ENCODE measurements at places on chromosomes 5 and 9. TPM values are rescaled to one million over a fixed set of nuclear protein-coding genes. Genes with fewer than 3 reads are reported as not detected.

GRCh38 chr9:112174965-112175795 lies at the start of gene SUSD1:
Gene SUSD1, minus strand, starts transcription at chr9:112175297. Its CDS starts 62 bp downstream, at chr9:112175235.
- peak; percentile 50 for ATAC-seq

GRCh38 chr9:114098021-114098935 lies 814 bp downstream of the KIF12 start:
- ATAC-seq, result no peak

DNA sequence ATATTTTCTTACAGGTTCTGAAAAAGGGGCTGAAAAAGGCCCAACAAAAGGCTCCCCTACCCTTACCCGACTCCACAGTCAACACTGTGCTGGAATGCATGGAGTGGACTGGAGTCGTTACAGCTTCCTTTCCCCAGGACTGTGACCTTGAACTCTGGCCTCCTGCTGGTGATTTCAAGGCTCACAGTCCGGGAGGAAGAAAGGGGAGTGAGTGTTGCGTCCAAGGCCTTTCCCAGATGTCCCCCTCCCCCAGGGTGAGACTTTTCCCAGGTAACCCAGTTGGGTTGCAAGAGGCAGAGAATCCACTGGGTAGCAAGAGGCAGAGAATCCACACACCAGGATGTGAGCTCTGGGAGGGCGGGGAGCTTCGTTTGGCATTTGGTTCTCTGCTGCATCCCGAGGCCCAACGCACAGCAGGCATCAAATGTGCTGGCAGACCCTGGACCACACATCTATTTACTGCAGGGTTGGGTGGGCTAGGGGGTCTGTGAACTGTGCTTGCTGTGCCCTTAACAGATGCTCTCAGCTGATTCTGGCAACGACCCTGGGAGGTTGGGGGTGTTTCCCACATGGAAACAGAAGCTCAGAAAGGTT lies 37.5 kb downstream of the FABP6 start:
- ATAC-seq, result no peak

- no peak for ATAC-seq
Measured at GRCh38 chr9:109016132-109016531, 2.8 kb upstream of the CTNNAL1 start.

DNA sequence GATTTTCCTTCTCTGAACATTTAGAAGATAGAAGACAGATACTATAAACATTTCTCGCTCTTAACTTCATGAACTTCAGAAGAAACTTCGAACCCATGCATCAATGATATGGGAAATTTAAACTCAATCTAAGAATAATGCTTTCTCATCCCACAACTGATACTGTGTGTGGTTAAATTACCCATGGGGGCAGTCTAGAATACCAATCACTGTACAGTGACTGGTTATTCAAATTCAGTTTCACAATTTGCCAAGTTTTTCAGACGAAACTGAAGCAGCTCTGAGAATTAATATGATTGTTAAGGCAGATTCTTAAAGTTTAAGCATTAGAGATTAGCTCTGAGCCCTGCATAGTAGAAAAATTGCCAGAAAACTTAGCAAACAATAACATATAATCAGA lies 431.0 kb downstream of the SH3GL2 start:
- ATAC-seq, result no peak

GRCh38 chr5:31982027-31982426 lies 192.1 kb downstream of the GOLPH3 start:
- ATAC-seq, result no peak

- ATAC-seq, result peak; percentile 58
Measured at GRCh38 chr5:150034662-150035061, 34.1 kb downstream of the HMGXB3 start.

DNA sequence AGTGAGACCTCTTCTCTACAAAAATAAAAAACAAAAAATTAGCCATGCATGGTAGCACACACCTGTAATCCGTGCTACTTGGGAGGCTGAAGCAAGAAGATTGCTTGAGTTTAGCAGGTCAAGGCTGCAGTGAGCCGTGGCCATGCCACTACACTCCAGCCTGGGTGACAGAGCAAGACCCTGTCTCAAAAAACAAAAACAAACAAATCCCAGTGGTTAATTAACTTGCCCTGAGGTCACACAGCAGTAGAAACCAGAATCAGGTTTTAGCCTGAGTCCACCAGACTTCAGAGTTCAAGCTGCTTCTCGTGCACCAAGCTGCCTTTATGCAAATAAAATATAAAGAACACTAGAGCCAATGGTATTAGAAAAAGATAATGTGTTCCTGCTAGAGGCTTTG lies 169.7 kb downstream of the GOLPH3 start:
- no peak for ATAC-seq

GRCh38 chr5:68345171-68345570 lies 129.6 kb downstream of the PIK3R1 start:
- ATAC-seq, result no peak

DNA sequence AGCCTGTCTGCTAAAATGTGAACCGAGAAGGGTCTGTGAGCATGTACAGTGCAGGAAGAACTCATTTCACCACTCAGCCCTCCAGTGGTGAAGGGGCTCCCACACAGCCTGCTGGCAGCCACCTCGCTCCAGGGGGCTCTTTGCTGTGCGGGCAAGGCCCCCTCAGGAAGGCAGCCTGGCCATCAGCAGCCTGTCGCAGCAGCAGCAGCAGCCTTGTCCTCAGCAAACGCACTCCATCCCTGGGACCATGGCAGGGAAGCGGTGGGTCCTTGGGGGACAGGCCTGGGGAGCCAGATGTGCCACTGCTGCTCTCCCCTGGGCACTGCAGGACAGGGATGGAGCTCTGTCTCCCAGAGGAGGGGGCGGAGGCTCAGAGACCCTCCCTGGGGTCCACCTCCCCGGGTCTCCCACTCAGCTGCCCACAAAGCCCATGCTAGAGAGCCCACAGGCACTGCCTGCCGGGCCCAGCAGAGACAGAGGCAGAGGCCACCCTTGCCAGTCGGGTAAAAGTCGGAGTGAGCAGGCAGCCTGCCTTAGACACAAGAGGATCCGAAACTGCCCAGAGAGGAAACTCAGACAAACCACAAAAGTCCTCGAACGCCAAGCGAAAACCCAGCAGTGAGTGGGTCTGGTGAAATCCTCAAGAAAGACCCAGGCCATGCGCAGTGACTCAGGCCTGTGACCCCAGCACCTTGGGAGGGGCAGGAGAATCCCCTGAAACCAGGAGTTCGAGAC lies 8.0 kb downstream of the BRD3 start:
- no peak for ATAC-seq

- ATAC-seq, result no peak
Measured at GRCh38 chr5:139108063-139108824, 89.9 kb downstream of the SIL1 start.

- ATAC-seq, result no peak
Measured at GRCh38 chr5:122870219-122870856, 24.9 kb downstream of the SNX24 start.

- ATAC-seq, result no peak
Measured at GRCh38 chr9:82404881-82405280, 416.3 kb downstream of the SPATA31D1 start.

DNA sequence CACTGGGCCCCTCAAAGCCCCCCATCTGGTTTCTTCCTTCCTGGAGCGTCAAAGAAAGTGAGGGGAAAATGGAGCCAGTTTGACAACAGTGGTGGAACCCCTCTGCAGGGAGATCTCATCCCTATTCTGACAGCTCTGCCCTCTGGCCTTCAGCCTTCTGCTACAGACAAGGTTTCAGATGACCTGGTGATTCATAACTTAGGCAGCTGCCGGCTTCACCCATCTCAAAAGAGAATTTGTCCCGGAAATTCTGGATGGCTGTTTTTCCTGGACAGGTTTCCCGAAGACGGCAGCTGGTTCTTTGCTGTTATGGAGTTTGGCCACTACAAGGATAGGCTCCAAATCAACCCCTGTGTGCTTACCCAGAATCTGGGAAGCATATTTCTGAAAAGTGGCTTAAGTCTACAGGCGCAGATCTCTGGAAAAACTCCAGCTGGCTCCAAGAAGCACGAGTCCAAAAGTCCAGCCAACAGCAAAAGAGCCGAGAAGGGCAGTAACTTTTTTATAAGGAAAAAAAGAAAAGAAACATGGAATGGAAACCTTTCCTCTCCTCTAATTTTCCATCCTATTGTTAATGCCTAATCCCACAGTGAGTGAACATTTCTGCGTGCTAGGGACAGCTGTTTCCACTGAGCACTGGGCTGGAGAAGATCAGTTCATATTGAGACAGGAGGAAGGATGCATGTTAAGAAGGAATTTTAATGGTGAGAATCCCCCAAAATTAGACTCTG lies 54.5 kb downstream of the ZNF366 start:
- peak; percentile 87 for ATAC-seq

GRCh38 chr5:83718195-83718825 lies 2.3 kb downstream of the HAPLN1 start:
- no peak for ATAC-seq

DNA sequence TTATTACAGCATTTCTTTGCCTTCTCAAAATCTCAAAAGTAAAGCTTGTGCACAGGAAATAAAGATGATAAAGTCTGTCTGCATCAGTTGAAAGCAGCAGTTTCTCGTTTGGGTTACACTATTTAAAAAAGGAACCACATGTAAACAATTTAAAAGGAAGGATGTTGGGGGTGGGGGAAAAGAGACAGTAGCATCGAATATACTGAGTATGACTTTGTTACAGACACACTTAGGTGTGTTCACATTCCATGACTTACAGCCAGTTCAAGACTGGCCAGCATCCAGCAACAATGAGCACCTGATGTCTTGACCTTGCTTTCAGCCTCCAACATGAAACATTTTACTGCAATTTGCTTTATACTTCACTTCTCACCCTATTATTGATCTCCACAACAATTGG lies 8.7 kb downstream of the GAPT start:
- no peak for ATAC-seq

DNA sequence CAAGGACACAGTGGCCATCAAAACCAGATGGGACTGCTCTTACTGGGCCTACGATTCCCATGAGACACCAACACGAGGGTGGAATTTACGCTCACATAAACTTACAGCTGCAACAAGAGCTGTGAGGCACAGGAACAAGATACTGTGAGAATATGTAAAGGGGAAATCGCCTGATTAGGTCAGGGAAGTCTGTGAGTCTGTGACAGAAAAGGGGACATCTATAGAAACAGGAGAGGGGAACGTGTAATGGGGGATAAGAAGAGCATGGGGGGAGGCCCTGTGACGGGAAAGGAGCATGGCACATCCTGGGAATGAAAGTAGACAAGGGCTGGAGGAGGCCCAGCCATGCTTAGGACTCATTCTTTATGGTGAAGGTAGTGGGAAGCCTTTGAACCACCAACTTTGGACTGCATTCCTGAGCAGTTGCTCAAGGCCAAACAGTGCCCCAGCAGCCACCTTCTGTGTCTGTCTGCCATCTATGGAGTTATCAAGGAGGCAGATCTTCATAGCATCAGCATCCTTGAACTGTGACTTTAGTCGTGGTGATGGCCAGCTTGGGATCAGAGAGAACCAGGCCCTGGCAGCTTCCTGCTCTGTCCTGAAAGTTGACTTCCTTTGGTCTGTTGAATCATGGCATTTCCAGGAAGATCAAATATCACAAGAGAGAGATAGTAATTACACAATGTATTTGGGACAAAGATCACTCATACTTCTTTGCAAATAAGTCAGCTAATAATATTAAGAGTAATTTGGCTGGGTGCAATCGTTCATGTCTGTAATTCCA lies 87.9 kb upstream of the FAM169A start:
- ATAC-seq, result no peak

DNA sequence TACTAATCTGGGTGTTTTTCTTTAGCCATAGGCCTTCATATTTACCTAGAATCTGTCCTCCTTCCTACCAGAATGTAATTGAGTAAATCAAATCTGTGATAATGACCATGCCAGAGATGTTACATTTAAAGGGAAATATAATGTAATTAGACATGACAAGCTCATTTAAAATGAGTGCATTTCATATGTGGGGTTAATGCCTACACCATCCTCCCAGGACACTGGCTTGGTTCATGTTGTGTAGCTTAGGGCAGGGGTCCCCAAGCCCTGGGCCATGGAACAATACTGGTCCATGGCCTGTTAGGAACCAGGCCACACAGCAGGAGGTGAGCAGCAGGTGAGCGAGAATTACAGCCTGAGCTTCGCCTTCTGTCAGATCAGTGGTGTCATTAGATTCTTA lies 276.9 kb upstream of the DAP start:
- no peak for ATAC-seq

- ATAC-seq, result no peak
Measured at GRCh38 chr9:131122158-131122557, 3.2 kb upstream of the NUP214 start.

- no peak for ATAC-seq
Measured at GRCh38 chr9:91500509-91501014, 76.9 kb upstream of the NFIL3 start.

GRCh38 chr9:71756753-71757152 lies 11.6 kb downstream of the CEMIP2 start:
- no peak for ATAC-seq

DNA sequence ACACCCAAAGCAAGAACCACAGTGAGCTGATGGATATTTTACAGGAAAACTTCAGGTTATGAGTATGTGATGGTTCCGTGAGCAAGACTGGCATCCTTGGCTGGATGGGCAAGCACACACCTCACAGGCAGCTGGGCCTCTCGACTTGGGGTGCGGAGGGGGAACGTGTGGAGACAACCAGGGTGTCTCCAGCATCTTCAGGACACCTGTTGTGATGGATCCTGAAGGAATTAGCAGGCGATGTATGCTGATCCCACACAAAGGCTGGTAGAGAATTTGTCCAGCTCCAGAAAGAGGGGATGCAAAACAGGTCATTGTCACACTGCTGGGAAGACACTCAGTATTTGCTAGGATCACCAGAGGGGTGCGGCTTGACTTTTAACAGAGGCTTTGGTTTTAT lies 42.7 kb downstream of the SECISBP2 start:
- no peak for ATAC-seq

- peak; percentile 48 for ATAC-seq
Measured at GRCh38 chr5:154287136-154287535, 96.6 kb downstream of the GALNT10 start.

DNA sequence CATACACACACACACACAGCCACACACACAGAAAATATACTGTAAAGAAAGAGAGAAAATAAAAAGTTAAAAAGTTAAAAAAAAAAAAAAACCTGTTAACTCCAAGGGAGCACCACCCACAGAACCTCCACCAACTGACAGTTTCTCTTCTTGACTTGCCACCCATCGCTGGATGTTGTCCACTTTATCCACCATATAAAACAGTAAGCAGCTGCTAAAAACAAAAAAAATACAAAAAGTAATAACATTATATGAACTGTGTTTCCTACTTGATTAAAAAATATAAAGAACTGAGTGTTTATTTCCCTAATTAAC lies 1.2 kb downstream of the PURA start:
- ATAC-seq, result no peak

- no peak for ATAC-seq
Measured at GRCh38 chr5:146620031-146620668, 104.2 kb upstream of the GPR151 start.

The CBY3 gene
- total RNA-seq, result not detected

The PCDH1 gene
- total RNA-seq, result 52.8 TPM

The MAMDC4 gene
- 1.9 TPM for total RNA-seq

The ZNF879 gene
- total RNA-seq, result 3.9 TPM

The HRCT1 gene
- 10.1 TPM for total RNA-seq

The DIPK1B gene
- 9.0 TPM for total RNA-seq

The DOCK2 gene
- 11.3 TPM for total RNA-seq

The C9orf153 gene
- 0.54 TPM for total RNA-seq

The CCIN gene
- total RNA-seq, result 1.5 TPM

The PLAC8L1 gene
- not detected for total RNA-seq

The ADCY2 gene
- 6.6 TPM for total RNA-seq

The SLC6A3 gene
- not detected for total RNA-seq

The CNOT8 gene
- 55.6 TPM for total RNA-seq
